ENCODE measurements at places on chromosomes 3 and 15.

DNA sequence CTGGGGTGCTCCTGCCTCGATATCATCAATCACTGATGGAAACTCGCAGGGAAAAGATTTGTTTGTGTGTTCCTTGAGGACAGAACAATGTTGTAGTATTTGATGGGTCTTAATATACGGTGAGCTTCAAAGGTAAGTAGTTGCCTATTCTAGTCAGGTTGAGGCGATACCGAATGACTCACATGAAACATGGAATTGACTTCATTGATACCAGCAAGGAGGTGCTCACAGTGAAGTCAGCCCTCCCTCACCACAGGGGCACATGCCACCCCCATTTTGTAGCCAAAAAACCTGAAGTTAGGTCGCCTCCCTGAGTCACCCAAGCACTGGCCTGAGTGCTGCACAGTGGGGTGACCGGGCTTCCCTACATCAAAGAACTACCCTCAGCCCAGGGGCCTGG is 3.7 kb upstream of the ALDH1A3 start:
- no peak for DNase-seq

GRCh38 chr3:129231331-129232119 is 17.9 kb upstream of the COPG1 start:
- no peak for DNase-seq

DNA sequence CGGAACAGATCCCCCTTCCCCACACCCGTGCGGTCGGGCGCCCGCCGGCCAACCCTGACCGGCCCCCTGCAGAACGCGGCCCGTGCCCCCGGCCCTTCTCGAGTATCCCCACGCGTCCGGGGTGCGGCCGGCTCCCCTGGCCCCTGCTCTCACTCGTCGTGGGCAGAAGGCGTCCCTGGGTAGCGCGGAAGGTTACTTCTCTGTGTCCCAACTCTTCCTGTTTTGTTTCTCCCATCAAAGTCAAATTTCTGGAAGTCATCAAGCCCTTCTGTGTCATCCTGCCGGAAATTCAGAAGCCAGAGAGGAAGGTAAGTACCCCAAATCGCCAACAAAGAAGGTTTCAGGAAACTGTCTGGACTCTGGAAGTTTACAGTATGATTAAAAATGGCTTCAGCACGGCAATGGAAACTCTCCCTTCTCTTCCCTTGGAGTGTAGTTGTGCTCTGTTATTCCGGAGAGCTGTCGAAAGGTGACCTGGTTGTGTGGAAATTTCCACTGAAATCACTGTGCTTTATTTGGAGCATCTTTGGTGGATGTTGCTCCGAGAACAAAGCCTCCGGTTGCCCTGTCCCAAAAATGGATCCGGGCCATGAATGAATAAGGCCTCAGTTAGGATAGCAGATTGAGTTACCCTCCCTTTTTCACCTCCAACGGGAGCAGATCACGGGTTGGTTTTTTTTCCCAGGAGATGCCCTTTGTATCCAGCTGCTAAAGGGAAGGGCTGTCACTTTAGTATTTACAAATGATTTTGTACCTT is 536 bp downstream of the SEC61A1 start:
- DNase-seq: no peak

GRCh38 chr15:68875377-68876116 is 54.8 kb upstream of the SPESP1 start:
- peak; percentile 88 for DNase-seq

DNA sequence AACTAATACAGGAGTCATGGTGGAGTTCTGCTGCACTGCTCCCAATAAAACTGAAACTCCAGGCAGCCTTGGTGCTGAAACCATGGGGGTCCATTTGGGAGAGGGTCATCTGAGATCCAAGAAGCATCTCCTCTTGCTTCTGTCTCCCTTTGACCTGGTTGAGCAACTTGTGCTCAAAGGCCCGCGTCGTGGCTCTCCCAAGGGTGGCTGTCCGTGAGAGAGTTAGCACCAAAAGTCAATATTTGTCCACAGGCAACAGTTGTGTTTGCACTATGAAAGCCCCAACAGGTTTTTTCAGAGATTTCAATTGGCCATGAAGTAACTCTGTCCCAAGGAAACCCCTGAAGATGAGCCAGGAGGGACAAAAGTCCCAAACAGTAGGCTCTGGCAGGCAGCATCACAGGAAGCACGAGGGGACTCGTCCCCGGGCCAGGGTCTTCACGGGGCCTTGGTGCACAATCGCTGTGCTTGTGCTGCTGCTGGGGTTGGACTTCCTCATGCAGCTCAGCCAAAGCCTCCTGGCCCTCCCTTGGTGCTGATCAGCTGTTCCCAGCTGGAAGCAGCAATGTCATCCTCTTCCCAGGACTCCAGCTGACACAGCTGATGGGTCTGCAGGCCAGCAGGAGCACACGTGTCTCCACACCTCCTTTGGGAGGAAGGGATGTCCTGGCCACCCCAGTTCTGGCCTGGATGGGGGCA is 39.4 kb upstream of the WNT5A start:
- no peak for DNase-seq

GRCh38 chr3:53258600-53259426 is 3.0 kb upstream of the TKT start:
- DNase-seq: no peak

- peak; percentile 40 for DNase-seq
These were observed 27.9 kb downstream of the GTPBP8 start for GRCh38 chr3:113018536-113019181.

DNA sequence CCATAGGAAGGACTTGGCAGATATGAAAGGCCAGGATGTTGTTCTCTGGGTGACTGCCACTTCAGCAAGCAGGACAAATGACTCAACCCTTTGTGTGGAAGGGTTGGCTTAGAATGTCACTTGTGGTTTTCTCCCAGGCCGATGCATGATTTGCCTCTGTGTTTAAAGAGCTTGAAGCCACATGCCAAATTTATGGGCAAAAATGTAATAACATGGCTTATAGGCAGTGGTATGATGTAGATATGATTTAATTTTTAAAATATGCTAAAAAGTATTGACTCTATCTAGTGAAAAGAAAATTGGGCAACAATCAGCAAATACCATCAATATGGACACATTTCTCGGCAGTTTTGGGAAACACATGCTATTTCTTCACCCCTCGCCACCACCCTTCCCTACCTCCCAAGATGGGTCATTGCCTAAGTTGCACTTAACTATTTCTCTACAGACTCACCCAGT is 114.6 kb downstream of the CYP19A1 start:
- peak; percentile 100 for DNase-seq

GRCh38 chr3:108218811-108219210 is 3.4 kb downstream of the IFT57 start:
- DNase-seq: peak; percentile 43

DNA sequence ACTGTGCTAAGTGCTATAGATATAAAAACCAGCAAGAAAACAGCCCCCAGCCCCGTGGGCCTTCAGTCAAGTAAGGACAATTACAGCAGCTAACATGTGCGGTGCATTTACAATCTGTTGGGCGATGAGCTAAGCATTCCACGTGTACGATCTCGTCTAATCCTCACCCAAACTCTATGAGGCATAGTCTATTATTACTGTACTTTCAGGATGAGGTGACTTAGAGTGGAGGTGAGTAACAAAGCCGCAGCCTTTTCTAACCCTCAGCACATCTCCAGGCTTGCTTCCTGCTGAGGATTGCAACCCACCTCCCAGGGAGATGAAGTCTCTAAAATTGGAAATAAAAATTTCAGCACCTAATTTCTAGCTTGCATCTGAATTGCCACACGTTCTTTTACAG is 53.2 kb upstream of the MCF2L2 start:
- no peak for DNase-seq

GRCh38 chr3:10206166-10206511 is 41.4 kb downstream of the IRAK2 start:
- no peak for DNase-seq

GRCh38 chr3:127749361-127749760 is 73.0 kb downstream of the MGLL start:
- DNase-seq: no peak

- no peak for DNase-seq
These were observed 281.2 kb upstream of the NR2F2 start for GRCh38 chr15:96049323-96049722.

DNA sequence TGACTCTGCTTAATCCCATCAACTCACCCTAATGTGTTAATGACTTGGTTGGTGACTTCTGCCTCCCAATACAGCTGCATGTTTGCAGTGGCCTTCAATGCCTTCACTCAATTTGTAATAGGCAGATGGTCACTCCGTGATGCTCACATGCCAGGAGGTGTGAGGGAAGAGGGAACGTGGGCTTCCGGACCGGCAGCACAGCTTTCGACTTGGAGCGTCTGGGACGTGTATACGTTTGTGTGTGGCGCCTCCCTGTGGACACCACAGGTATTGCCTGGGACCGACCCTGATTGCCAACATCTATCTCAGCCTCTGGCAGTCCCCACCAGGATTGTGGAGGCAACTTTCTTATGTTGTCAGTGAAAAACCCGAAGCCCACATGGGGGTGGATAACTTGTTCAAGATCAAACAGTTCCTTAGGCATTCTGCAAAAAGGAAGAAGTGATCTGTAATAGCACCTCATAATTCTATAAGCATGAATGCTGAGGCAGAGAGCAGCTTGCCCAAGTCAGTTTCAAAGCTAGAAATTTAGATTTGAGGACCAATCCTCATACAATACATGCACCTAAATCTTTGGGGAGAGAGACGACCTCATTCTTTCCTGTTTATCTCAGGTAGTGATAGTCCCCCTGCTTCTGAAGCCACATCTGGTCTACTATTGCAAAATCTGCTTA is 16.9 kb downstream of the MRPL46 start:
- DNase-seq: peak; percentile 68

- no peak for DNase-seq
These were observed 117.6 kb upstream of the CHMP2B start for GRCh38 chr3:87109465-87109864.

GRCh38 chr3:123909785-123910184 is 25.7 kb upstream of the MYLK start:
- DNase-seq: no peak

DNA sequence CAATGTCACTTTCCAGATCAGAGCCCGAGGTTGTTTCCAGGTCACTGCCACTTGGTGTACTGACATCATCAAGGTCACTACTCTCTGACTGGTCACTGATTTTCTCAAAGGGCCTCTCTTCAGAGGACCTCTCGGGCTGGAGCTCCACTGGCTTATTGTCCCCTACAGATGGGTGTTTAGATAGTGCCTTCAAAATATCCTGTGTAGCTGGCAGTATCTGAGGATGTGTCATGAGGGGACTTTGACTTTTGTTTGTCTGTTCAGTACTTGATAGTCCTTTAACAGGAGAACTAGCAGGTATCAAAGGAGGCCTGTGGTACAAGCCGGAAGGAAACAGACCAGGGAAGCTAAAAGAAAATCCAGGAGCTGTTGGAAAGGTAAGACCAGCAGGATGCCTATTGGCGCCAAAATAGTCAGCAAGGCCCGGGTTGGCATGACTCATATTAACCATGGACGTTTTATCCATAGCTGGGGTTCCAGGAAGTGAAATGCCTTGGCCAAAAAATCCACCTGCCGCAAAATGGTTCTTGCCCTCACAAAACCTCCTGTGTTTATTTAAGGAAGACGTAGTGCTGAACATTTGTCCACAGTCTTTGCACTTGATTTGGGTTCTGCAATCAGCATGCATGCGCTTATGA is 547.3 kb downstream of the MECOM start:
- DNase-seq: no peak

GRCh38 chr3:122091602-122092295 is 36.6 kb downstream of the CD86 start:
- no peak for DNase-seq

DNA sequence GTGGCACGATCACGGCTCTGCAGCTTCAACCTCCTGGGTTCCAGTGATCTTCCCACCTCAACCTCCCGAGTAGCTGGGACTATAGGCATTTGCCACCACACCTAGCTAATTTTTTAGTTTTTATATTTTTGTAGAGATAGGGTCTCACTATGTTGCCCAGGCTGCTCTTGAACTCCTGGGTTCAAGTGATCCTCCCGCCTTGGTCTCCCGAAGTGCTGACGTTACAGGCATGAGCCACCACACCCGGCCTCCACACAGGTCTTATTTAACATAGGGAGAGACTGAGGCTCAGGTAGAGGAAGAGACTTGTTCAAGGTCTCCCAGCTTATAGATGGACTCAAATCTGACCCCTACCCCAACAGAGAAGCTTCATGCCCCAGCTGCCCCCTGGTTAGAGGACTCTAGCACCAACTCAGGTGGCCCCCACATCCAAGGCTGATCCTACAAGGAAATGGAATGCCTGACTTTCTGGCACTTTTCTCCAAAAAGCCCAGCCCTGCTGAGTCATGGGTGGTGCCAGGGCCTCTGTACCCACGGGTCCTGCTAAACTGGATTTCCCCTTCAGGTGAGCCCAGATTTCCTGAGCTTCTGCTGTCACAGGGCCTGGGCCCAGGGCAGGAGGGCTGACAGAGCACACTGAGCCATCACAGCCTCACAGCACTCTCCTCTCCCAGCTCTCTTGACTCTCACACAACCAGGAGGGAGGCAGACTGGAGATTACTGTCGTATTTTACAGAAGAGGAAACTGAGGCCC is 5.6 kb downstream of the TMEM40 start:
- DNase-seq: no peak

- no peak for DNase-seq
These were observed 5.3 kb upstream of the CALML4 start for GRCh38 chr15:68210409-68210756.

GRCh38 chr3:193816656-193817311 is 223.8 kb downstream of the OPA1 start:
- DNase-seq: peak; percentile 4

GRCh38 chr3:146334151-146334550 is 83.2 kb upstream of the PLSCR4 start:
- peak; percentile 34 for DNase-seq

DNA sequence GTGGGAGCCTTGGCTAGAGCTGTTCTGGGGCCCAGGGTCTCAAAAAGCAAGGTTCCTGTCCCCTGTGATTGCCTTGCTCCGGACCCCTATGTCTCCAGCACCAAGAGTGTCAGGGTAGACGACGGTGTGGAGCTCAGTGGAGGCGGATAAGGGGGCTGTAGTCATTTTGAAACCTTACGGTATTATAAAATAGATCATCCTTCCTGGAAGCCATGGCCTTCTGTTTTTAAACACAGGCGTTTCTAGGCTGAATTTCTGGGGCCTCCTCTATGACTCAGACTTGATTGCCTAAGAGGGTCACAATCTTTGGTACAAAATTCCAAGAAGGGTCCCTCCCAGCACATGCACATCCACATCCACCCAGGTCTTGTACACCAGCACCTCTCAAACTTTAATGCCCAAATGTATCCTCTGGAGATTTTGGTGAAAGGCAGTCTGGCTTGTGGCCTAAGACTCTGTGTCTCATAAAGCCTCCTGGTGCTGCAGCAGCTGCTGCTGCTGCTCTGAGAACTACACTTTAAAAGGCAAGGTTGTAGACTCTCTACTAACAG is 70.5 kb upstream of the XCR1 start:
- peak; percentile 74 for DNase-seq

All from AG10803 (cell line).